ENCODE measurements at places on chromosomes 7 and 10.

DNA sequence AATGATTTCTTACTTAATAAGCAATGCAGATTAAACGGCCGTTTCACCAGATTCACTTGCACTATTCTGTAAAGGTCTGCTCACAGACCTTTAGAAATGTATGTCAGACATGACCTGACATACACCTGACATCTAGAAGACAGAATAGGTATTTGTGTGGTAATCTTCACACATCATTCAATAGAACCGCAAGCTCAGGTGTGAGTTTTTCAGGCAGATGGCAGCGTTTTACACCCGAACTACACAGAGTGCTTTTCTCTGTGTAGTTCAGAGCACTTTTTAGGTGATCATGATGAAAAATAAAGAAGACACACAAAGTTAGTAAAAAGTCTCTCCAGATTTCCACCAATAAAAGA, 63.2 kb downstream of the PRKCQ start:
- DNase-seq, result no peak

GRCh38 chr10:1097436-1097835, 41.3 kb downstream of the WDR37 start:
- no peak for DNase-seq

DNA sequence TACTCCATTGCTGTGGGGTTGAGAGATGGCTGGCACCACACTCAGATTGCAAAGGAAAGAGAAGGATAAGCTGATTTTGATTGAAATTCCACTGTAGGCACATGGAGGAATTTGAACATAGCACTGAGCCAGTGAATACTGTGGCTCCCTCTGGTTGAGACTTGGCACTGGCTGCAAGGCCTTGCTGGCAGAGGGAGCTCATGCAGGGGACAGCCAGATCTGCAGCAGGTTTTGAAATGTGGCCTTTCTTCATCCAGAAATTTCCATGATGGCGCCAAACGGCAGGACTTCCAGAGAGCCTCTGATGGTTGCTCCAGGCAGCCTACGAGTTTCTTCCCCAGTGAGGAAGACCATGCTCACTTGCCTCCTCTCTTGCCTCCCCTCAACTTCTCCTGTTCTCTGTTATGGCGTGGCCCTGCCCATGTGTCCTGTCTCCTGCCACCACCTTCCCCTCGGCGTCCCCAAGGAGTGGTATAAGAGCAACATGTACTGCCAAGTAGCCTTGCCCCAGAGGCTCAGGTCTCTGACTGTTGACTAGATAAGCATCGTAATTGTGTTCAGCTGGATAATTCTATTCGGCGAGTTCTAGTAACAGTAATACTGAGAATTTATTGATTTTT, 265.6 kb downstream of the CCDC3 start:
- DNase-seq, result no peak

DNA sequence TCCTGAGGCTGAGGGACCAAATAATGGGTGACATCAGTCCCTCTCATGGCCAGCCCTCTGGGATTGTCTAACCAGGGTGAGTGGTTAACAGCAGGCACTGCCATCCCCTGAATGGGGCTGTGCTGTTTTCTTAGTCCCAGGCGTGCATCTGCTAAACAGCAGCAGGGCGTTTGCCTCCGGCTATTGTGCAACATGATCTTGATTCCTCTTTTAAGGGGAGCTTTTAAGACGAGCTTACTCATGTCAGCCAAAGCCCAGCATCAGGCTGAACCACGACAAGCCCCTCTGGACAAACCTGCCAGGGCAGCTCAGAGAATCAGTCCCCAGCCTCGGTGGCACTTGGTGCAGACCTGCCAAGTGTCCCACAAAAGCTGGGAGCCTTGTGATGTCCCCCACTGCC, 16.2 kb upstream of the IGFBP3 start:
- no peak for DNase-seq

DNA sequence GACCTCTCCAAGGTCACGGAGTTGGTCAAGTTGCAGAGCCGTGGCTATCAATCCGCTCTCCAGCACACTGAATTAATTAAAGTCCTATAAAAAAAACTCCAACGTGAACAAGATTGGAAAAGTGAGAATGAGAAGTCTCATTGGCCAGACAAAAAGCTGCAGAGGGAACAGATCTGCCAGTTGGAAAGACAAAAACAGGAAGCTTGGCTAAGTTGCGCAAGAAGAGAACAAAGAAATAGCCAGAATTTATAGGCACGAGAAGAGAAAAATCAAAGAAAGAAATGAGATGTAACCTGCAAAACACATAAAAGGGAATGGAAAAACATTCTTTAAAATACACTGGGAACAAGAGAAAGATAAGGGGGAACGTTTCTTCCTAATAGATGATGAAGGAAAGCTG, 45.7 kb upstream of the CRTAC1 start:
- DNase-seq, result no peak

Data from NCI-H1048 (cell line).